Lung (tissue), 17 donors: ENCODE measurements at places on chromosomes 3 and 15. TPM values are rescaled to one million over a fixed set of nuclear protein-coding genes. Genes with fewer than 3 reads are reported as not detected.

- DNase-seq = no peak
These were observed 3.9 kb upstream of the UCN2 start for GRCh38 chr3:48567500-48567899.

DNA sequence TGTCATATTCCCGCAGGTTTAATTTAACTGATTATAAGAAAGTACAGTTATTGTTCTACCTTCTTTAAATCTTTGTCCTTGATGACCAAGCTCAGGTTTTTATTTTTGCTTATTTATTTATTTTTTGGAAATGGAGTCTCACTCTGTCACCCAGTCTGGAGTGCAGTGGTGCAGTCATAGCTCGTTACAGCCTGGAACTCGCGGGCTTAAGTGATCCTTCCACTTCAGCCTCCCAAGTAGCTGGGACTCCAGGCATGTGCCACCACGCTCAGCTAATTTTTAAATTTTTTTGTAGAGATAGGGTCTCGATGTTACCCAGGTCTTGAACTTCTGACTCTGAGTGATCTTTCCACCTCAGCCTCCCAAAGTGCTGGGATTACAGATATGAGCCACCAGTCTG lies 8.9 kb downstream of the USP3 start:
- DNase-seq = no peak

SLC22A14 gene
- polyA plus RNA-seq = 0.06 TPM

A4GNT gene
- not detected for polyA plus RNA-seq

- DNase-seq = no peak
These were observed 357.5 kb upstream of the UMPS start for GRCh38 chr3:124372775-124373174.

- no peak for DNase-seq
These were observed 45.3 kb upstream of the PPP4R2 start for GRCh38 chr3:72951259-72951722.

DNA sequence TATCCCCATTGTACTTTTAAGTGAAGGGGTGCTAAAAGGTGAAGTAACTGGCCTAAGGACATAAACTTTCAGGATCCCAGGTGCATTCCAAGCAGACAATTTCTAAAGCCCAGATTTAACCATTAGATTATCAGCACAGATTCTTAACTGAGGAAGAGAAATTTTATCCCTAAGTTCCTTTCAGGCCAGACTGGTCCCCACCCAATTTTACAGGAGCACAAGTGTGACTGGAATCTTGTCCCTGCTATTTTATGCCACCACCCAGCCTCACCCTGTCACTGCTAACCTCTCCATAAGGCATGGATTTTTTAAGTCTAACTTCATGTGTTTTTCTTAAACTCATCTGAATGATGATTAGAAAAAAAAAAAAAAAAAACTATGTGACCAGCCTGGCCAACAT lies 37.1 kb upstream of the ATP1B3 start:
- DNase-seq = no peak
